ENCODE measurements at places on chromosomes 2 and 18.

DNA sequence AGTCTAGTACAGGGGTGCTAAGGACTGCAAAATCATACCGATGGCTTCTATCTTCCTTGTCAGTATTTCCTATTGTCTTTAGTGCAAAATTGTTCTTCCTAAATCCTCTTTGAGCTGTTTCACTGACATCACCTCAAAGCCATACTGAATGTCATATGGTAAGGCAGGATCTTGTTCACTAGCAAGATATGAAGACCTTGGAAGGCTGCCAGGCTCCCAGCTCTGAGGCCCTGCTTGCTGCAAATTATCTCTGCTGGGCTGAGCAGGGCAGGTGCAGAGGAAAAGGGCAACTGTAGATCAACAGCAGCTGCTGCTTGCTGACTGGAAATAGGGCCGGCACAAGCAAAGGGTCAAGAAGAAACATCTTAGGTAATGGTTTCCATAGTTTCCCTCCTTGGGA, 58.2 kb downstream of the PMAIP1 start:
- peak; percentile 28 for DNase-seq

GRCh38 chr2:226873826-226874225, 38.0 kb downstream of the RHBDD1 start:
- no peak for DNase-seq

- no peak for DNase-seq
These were observed 21.2 kb downstream of the HS1BP3 start for GRCh38 chr2:20629581-20630171.

DNA sequence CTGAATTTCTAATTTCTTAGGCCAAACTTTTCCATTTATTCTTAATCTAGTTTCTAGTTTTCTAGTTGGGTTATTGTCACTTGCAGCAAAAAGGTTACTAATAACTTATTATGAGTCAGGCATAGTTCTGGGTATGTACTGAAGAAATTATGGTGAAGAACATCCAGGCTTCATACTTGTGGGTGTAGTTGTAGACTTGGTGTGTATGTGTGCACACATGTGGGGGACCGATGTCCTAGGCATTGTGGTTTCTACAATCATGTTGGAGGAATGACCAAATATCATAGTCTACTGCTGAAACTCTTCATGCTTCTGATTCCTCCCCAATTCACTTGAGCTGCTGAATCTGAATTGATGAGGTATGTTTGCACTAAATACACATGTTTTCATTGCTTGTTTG, 141.2 kb downstream of the PMAIP1 start:
- DNase-seq = no peak

- DNase-seq = no peak
These were observed 7.5 kb downstream of the CD207 start for GRCh38 chr2:70828115-70828514.

GRCh38 chr2:70854411-70854810, 18.8 kb upstream of the CD207 start:
- DNase-seq = no peak

DNA sequence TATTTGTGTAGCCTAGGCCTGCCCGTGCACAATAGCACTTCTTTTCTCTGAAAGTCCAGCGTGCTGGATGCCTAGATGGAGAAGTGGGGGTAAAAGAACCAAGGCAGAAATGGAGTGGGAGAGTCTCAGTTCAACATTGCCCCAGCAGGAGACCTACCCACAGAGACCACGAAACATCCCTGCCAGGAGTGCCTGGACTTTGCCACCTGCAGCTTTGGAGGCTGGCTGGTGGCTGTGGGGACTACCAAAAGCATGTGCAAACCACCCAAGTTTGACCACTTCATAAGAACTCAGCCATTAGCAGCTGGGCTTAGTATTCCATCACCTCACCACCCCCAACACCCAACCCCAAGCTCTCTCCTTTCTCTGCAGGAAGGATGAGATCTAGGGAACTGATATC, 416.9 kb upstream of the ID2 start:
- no peak for DNase-seq

- no peak for DNase-seq
These were observed 204.6 kb downstream of the RNF144A start for GRCh38 chr2:7121851-7122250.

GRCh38 chr2:130390460-130391057, 34.7 kb downstream of the PTPN18 start:
- DNase-seq = no peak

DNA sequence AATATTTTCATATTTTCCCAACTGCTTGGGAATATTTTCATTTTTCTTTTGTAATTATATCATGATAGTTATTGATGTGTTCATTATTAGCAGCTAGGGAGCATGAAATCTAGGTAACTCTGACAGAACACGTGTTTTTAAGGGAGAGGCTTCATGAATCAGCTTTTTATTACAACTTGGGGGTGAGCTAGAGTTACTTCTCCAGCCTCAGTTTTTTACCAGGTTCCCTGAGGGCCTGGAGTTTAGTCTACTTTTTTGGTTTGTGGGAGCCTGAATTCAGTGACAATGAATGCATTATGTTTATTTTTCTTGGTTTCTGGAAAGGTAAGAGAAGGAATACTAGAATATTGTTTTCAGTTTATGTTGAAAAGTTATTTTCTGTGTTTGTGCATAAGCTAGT, 18.0 kb downstream of the NAB1 start:
- DNase-seq = no peak

DNA sequence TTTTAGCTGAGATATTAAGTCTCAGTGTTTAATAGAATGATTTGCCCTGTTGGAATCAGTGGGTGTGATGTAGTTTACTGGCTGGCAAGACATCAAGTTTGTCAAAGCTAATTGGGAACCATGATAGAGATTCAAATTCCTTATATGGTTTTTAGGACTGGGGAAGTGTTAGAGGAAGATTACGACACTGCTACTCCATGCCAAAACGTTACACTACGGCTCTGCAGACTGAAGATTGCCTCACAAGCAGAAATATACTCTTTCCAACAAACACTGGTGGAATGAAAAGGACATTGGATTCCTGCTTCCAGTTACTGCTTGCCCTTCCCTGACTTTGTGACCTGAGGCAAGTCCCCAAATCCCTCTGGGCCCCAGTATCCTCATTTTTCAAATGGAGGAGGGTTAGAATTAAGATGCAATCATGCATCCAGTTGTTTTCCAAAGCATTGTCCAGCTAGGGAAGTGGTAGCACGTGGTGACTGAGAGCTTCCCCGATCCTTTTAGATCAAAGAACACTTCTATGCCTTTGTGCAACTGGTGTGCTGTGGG, 147.6 kb downstream of the CDC42EP3 start:
- DNase-seq = no peak

DNA sequence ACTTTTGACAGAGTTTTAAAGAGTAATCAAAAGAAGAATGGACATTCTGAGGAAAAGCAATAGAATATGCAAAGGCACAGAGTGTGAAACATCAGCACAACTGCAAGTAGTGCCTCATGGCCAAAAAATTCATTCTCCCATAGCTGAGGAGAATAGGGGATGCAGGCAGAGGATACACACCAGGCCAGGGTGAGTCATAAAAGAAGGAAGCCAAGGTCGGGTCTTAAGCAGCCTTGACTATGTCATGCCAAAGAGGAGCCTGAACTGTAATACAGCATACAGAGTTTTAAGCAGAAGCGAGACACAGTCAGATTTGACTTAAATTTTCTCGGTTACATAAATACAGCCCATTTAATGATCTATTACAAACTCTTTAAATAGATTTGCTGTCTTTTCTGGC, 165.0 kb downstream of the LNPK start:
- no peak for DNase-seq

- no peak for DNase-seq
These were observed 208.4 kb downstream of the ANAPC1 start for GRCh38 chr2:111675419-111676194.

- DNase-seq = no peak
These were observed 5.2 kb upstream of the MAP3K2 start for GRCh38 chr2:127392828-127393578.

- no peak for DNase-seq
These were observed 1802.0 kb downstream of the SUCLG1 start for GRCh38 chr2:82657106-82657505.

DNA sequence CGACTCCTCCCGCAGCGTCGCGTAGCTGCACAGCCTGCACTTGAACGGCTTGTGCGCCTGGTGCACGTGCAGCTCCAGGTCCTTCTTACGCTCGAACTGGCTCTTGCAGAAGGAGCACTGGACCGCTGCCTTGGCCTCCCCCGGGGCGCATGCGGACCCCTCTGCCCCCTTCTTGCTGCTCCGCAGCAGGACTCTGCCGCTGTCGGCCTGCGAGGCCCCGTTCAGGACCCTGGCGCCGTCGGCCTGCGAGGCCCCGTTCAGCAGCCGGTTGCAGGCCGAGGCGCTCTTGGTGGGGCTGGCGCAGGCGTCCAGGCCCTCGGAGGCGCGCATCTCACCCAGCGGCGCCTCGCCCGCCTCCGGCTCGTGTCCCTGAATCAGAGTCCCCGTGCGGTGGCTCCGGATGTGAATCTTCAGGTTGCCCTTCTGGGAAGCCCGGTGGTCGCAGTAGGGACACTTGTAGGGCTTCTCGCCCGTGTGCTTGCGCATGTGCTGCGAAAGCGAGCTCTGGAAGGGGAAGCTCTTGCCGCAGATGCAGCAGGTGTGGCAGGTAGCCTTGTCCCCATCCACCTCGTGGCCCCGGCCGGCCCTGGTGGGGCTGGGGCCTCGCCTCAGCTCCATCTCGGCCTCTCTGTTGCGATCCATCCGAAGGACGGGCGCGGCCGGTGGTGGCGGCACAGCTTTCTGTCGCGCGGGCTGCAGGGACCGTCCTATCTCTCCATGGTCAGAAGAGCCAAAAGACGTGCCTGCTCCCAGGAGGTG, 52.5 kb downstream of the ZNF516 start:
- DNase-seq = no peak

GRCh38 chr2:227536445-227536844, 62.2 kb upstream of the SCYGR2 start:
- no peak for DNase-seq

DNA sequence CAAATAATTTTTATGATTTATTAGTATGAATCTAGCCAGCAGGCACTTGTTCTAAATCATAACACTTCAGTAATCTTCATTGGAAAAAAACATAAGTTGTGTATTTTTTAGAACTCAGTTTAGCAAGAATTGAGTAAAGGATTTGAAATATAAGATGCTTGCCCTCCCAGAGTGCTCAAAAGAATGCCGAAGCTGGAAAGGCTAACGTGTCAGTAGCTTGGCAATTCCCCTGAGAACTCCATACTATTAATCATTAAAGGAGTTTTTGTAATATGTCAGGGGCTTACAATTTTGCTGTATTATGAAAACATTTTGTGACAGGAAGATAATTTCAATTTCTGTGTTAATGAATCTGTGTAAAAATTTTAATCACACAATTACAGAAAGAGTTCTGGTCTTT, 122.7 kb downstream of the GULP1 start:
- DNase-seq = no peak

GRCh38 chr2:216879727-216880508, 20.1 kb upstream of the TNP1 start:
- no peak for DNase-seq

- DNase-seq = no peak
These were observed 2798.0 kb upstream of the TEKT4 start for GRCh38 chr2:92073036-92073814.

DNA sequence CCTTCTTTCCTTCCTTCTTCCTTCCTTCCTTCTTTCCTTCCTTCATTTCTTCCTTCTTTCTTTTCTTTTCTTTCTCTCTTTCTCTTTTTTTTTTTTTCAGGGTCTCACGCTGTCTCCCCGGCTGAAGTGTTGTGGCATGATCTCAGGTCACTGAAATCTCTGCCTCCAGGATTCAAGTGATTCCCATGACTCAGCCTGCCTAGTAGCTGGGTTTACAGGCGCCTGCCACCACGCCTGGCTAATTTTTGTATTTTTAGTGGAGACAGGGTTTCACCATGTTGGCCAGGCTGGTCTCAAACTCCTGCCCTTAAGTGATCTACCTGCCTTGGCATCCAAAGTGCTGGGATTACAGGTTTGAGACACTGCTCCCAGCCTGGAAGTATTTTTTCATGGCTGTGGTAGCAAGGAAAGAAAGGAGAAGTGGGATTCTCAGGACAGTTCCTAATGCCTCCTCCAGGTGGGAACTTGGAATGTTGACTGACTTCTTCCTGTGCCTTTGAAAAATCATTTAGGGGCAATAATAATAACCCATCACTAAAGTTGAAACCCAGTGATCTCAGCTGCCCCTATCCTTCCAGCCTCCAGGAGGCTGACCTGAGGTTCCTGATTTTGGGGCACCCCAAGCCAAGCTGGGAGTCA, 89.3 kb upstream of the CELF4 start:
- no peak for DNase-seq

DNA sequence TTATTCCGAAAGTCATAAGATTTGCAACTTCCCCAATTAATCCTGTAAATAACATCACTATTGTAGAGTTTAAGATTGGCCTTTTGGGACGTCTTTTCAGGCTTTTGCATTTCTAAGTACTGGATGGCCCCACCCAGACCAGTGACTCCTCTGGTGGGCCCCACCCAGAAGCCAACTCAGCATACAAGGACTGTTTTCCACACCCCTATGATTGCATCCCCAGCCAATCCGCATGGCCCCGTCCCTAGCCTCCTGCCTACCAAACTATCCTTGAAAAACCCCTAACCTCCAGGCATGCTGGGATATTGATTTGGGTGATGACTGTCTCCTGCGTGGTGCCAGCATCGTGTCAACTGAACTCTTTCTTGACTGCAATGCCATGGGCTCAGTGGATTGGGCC, 24.5 kb upstream of the TGIF1 start:
- no peak for DNase-seq

DNA sequence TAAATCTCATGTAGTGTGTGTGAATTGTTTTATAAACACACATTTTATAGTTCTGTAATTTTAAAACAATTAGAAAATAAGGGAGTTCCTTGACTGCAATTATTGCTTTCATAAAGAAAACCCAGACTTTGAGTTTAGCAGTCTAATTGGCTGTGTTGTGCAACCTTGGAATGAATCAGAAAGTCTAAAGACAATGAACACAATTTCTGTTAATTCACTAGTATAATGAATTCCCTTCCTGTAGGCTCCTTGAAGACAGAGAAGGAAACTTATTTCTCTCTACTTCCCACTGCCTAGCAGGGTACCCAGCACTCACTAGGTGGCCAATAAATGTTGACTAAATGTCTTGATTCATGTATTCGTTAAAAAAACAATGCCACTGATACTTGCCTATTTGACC, 79.9 kb downstream of the ANTXR1 start:
- DNase-seq = no peak
